H54 (cell line): ENCODE measurements at places on chromosomes 1 and 21.

GRCh38 chr1:2638466-2639115 is 5.8 kb upstream of the MMEL1 start:
- no peak for DNase-seq

- no peak for DNase-seq
Measured at GRCh38 chr1:64850846-64851245, 106.0 kb downstream of the RAVER2 start.

DNA sequence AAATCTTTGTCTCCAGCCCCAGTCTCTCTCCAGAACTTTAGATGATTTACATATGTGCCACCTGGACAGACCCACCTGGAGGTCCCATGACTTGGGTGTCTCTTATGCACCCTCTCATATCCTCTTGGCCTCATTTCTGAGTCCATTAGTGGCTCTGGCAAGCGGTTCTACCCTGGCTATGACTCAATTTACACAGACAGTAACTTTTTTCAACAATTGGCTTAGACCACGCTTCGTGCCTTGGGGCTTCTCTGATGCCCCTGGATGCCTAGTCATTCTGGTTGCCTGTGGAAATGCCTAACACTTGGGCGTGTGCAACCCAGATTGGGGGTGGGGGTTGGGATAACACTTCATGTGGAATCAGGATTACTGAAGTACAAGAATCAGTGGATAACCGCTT is 57.1 kb upstream of the GADD45A start:
- no peak for DNase-seq

- DNase-seq = no peak
Measured at GRCh38 chr21:26800970-26801431, 44.2 kb downstream of the ADAMTS1 start.

DNA sequence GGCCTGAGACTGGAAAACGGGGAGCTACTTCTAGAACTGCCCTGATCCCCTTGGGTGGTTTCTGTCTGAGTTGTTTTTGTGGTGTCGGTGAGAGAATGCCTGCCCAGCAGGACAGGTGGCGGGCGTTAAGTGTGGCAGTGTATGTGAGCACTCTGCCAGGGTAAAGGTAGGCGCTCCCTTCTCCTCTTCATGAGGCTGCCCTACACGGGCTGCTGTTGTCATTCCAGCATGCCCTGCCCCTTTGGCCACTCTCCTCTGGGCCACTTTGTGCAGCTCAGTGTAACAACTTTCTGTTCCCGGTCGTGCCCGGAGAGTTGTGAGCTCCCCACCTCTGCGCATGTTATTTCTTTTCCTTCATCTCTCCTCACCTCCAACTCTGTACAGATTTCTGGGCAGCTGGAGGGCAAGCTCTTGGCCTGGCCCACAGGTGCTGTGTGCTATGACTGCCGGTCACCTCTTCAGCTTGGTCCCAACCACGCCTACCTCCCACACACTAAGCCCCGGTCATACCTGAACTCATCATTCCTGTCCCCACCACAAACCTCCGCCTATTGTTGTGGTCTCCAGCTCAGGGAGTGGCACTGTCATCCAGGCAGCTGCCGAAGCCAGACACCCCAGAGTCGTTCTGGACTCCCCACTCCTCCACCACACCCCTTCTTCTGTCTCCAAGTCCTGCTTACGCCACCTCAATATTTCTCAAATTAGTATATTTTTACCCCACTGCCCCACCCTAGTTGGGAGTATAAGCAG is 69.0 kb downstream of the GADD45A start:
- no peak for DNase-seq

- DNase-seq = no peak
Measured at GRCh38 chr1:43197343-43198127, 25.4 kb downstream of the CFAP57 start.

GRCh38 chr1:29424266-29424665 is 187.9 kb downstream of the PTPRU start:
- DNase-seq = no peak

- no peak for DNase-seq
Measured at GRCh38 chr1:154959426-154959780, 2.2 kb downstream of the PYGO2 start.

GRCh38 chr1:77888081-77888780 is at the start of gene NEXN:
Gene NEXN, plus strand, starts transcription at chr1:77888624. Its CDS starts 27,483 bp downstream, at chr1:77916107.
- peak; percentile 38 for DNase-seq

DNA sequence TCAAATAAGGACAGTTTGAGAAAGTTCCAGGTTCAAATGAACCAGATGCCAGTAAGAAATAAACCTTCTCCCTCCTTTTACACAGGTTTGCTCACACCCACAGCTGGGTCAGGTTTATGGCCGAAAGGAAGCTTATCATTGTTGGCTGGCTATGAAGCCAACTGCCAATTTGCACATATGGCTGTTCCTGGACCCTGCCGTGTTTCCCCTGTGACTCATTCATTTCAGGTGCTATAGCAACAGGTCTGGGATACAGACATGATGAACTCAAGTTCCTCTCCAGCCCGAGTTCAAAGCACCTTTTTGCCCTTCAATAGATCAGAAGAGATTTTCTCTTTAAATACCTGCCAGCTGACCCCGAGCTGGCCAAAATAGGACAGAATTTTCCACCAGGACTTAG is 134.4 kb upstream of the SMYD2 start:
- no peak for DNase-seq

GRCh38 chr1:182768963-182769362 is 20.6 kb upstream of the NPL start:
- no peak for DNase-seq

- no peak for DNase-seq
Measured at GRCh38 chr21:26236281-26236680, 65.7 kb upstream of the APP start.

DNA sequence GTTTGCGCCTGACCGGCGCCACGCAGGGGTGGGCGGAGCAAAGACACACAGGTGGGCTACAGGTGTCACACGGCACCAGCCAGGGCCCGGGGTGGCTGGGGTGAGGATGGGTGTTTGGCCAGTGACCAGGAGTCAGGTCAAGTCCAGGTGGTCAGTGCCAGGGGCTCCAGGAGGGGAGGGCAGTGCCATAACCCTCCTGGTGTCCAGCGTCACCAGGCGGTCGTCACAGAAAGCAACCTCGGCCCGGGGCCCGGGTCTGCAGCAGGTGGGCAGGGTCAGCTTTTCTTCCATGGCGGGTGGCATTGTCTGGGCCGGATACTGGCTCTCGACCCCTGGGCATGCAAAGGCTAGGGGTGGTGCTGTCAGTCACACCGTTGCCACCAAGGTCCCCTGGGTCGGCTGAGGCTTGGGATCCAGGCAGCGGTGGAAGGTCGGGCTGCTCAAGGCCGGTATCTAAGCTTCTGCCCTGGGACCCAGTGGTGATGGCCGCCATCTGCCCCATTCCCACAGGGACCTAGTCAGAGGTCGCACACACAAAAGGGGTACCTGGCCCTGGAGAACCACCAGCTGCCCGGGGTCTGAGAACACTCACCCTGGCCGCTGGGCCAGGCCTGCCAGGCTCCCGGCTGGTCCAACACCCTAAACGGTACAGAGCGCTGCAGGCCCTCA is 1.8 kb downstream of the FNDC10 start:
- no peak for DNase-seq

- DNase-seq = no peak
Measured at GRCh38 chr1:15802234-15802965, 5.0 kb downstream of the UQCRHL start.

GRCh38 chr1:64163970-64164369 is 39.5 kb upstream of the UBE2U start:
- peak; percentile 15 for DNase-seq

DNA sequence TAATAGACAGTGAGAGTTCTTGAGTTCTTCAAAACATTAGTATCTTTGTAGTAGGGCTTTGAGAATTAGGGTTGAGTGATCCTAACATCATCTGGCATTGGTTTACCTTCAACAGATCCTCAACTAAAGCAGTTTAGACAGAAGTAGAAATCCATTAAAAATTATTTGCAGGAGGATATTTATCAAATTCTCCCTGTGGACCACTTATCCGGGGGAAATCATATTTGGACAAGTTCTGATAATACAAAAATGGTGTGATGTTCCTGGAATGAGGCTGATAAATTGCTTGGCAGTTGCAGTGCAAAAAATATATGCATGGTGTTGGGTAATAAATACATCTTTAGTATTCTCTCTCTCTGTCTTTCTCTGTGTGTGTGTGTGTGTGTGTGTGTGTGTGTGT is 115.1 kb upstream of the CHODL start:
- DNase-seq = no peak

GRCh38 chr1:42676534-42677087 is 5.6 kb upstream of the YBX1 start:
- DNase-seq = no peak
